Globus pallidus (tissue), 1 donor: ENCODE measurements at places on chromosomes 16 and 17.

- peak; percentile 3 for DNase-seq
Observed at GRCh38 chr17:69117855-69118784, 23.6 kb downstream of the ABCA6 start.

DNA sequence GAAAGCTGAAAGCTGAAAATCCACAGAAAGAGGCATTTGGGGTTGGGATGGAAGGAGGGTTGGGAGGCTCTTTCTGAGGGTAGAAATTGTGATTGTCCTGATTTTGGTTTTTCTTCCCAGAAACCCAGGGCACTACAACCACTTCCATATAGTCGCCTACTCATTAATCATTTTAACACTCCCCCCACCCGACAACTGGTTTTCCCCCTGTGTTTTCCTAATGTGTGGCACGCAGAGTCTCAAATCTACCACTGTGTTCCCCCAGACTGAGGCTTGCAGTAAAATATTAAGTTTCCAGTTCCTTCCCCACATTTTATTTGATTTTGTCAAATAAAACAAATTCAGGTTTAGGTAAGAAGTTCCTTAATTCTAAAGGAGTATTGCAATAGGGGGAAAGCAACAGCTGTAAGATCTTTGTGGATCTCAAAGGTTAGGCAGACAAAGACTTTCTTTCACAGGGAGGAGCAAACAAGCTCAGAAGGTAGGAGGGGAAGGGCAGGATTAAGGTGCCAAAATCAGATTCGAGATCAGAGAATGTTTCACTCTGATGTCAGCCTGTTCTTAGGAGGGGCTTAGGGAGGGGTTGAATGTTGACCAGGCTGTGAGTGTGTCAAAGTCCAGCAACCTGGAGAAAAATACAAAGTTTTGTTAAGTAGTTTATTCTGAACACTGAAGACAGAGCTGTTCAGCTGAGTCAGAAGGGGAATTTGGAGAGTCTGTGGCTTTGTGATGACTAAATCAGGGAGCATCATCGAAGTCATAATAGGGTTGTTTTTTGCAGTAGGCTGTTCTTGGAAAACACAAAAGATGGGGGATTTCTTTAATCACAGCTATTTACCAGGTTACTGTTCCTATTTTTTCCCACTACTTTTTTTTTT is 3.6 kb downstream of the ZNF267 start:
- no peak for DNase-seq

DNA sequence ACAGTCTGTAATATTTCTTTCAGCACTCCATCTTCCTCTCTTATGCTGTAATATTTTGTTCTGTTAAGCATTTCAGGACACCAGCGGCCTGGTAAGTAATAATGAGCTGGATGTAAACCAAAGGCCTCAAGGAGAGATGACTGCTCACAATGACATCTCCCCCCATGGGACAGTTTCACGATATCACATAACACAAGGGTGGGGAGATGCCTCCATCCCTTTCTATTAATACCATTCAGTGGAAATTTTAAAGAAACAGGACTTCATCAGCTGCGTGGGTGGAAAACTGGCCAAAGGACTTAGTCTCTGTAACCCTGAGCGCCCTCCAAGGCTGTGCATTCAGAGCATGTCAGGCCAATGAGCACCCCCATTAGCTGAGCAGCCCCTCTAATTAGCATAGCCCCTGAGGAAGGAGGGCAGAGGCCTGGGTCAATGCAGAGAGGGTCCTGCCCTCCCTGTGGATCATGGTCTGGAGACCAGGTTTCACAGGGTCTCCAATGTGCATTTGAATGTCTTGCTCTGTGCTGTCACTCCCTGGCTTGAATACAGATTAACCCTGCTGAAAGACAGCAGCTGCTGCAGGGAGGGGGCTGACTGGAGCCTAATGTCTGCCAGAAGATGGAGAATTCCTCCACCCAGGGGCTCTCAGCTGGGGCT is 156.4 kb downstream of the HS3ST2 start:
- no peak for DNase-seq

- DNase-seq: no peak
Observed at GRCh38 chr17:27265333-27265732, 28.6 kb upstream of the WSB1 start.

GRCh38 chr16:82756283-82756599 is 129.5 kb downstream of the CDH13 start:
- DNase-seq: no peak
